ENCODE measurements at places on chromosomes 6 and 20.

DNA sequence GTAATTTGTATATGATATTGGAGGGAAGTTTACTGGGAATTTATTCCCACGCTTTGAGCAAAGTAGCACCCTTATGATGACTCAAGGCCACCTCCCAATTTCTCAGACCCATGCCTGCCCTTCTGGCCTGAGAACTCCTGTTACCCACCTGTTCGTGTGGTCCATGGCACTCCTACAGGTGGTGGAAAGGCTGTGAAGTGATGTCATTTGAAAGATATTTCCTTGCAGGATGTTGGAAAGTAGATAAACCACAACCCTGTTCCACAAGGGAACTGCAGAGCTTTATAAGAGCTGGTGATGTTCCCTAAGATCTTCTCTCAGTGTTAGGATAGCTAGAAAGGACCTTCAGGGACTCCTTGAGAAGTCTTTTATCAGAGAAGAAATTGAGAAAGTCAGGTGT lies 70.5 kb downstream of the ADGRG6 start:
- ATAC-seq = no peak

DNA sequence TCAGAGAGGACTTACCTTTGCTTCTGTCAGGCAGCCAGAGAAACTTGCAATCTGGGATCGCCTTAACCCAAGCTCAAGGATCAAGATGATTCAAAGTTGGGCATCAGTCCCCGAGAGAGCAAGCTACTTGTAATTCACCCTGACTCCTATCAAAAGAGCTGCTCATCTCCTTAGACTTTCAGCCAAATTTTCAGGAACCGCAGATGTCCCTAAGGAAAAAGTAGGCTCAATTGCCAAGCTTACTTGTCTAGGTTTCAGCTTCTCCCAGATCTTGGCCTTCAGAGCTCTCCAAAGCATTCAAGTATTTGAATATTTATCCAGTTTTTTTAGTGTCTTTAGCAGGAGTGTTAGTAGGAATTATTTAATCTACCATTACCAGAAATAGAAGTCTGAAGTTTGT lies 434.1 kb upstream of the MMS22L start:
- ATAC-seq = no peak

DNA sequence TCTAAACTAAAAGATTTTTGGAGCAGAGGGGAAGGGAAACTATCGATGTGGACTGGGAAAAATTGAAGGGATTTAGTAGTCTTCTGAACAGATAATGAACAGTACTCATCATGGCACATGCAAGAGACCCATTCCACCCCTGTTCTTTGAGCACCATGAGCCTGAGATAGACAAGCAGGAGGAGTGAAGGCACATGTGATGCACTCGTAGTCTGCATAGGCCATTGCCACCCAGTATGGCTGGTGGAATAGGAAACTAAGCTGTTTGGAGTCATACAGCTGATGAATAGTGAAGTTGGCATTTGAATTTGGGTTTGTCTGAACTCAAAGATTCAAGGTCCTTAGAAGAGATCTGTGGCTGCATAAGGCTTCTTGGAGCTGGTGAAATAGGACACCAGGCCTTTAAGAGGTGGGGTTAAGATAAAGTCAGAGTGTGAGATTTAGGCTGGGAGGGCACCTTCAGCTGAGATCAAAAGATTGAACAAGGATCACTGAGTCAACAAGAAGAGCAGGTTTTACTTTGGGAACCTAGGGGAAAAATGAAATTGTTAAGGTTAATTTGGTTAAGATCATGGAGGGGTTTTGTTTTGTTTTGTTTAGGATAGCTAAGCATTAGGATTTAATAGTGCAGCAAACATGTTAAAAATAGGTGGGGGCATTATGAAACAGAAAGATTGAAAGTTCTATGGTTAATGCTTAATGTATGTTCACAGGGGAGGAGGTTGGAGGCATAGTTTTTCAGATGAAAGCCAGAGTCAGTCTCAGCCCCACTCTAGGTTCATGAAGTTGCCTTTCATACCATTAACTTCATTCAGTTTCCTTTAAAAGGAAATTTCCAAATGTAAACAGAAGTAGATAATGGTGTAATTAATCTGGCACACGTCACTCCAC lies 148.8 kb downstream of the ARID1B start:
- ATAC-seq = no peak

DNA sequence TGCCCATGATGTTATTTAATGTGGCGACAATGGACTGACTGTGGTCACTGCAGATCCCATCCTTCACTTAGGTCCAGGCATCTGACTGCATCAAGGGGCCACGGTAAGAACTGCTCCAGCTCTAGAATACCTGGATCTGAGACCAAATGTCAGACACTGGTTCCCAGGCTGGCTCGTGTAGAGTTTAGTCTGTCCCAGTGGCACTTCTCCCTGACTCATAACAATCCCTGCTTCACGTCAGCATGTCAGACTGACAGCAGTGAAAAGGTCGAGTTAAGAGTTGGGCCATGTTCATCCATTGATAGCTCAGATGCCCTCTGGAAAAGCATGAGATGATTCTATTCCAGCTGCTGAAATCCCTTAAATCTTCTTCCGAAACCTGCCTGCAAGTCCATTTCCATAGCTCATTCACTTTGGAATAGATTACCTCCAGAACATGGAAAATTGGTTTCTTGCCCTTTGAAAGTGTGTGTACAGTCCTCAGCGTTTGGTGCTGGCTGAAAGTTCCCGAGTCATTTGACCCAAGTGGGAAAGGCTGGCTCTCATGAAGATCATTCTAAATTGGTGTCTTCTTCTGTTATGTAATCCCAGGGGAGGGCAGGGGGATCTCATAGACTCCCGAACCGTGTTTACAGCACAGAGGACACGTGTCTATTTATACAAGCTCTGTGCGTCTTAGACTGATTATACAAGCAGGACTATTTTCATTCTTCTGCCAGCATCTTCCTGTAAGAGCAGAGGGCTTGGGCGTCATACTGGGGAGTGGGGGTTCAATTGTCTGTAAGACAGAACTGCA lies 160.8 kb downstream of the ZDHHC14 start:
- ATAC-seq = no peak

- ATAC-seq = no peak
These were observed 177.3 kb downstream of the CDKAL1 start for GRCh38 chr6:20711518-20711917.

- ATAC-seq = no peak
These were observed 71.1 kb upstream of the BLCAP start for GRCh38 chr20:37598575-37599342.

GRCh38 chr20:51012357-51012756 lies 10.6 kb downstream of the KCNG1 start:
- no peak for ATAC-seq

GRCh38 chr6:147563472-147563871 lies 55.0 kb downstream of the SAMD5 start:
- no peak for ATAC-seq

- no peak for ATAC-seq
These were observed 17.2 kb upstream of the TAGAP start for GRCh38 chr6:159061805-159062563.

GRCh38 chr6:128499079-128499731 lies 21.2 kb downstream of the PTPRK start:
- ATAC-seq = no peak

GRCh38 chr6:28531479-28532128 lies 5.9 kb downstream of the GPX5 start:
- peak; percentile 27 for ATAC-seq

GRCh38 chr20:61832181-61832580 lies 233.5 kb downstream of the TAF4 start:
- ATAC-seq = no peak

GRCh38 chr6:9095137-9095536 lies 659.8 kb upstream of the SLC35B3 start:
- ATAC-seq = no peak

DNA sequence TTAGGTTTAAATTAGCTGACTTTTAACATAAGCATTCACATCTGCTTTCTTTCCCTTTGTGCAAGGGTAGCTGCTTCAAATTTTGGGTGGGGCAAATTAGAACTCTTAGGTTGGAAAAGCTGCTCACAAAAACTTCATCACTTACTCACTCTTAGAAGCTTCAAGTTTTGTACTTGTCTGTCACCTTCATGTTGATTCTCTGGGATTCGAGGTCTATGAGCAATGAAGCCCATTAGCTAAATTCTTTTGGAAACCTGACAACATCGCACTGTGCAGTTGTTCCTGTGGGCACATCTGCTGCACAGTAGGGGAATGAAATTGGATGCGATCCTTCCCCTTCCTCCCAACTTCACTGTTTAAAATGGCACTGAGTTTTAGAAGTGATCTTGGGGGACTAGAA lies 156.1 kb downstream of the UBE3D start:
- ATAC-seq = no peak

DNA sequence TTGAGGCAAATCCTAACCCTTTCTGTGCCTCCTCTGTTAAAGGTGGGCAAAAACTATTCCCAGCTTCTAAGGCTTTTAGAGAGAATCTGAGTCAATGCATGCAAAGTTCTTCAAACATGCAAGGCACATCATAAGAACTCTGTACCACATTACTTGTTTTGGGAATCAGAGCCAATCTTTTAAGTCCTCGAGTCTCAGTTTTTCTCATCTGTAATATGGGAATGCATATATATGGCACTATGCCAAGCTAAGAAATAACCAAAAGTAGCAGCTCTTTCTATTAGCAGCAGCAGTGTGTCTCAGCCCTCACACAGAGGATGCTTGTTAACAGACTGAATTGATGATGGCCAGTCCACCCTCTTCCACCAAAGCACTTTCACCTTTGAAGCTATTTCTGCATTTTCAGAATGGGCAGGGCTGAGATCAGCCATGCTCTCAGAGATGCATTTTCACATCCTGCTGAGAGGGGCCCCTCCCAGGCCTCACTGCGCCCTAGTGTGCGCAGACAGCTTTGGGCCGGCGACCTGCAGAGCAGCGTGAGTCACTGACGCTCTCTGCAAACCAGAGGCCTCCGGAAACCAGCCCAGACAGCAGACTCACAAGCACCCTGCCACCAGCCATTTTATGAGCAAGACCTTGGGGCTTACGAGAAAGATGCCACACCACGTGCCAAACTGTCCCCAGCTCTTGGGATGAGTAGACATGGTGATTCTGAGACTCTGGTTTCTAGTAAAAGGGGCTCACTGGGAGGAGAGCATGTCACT lies 138.0 kb downstream of the NFATC2 start:
- ATAC-seq = no peak

- ATAC-seq = no peak
These were observed 119.0 kb downstream of the ISM1 start for GRCh38 chr20:13340088-13340487.

DNA sequence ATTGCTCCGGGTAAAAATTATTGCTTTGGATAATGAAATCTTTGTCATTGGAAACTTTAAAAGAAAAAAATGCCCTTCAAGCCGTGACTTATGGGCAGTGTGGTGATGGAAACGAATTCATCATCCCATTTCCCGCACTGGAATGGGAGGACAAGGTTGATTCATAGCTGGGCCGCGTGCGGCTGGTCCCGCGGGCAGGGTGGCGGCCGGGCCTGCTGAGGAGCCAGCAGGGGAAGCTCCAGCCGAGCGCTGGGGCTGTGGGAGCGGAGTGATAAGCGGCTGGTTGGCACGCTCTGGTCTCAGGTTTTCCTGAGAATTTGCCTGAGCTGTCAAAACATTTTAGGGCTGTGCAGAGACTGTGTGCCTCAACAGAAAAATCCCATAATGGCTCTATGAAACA lies 351.7 kb downstream of the CDC5L start:
- ATAC-seq = no peak

DNA sequence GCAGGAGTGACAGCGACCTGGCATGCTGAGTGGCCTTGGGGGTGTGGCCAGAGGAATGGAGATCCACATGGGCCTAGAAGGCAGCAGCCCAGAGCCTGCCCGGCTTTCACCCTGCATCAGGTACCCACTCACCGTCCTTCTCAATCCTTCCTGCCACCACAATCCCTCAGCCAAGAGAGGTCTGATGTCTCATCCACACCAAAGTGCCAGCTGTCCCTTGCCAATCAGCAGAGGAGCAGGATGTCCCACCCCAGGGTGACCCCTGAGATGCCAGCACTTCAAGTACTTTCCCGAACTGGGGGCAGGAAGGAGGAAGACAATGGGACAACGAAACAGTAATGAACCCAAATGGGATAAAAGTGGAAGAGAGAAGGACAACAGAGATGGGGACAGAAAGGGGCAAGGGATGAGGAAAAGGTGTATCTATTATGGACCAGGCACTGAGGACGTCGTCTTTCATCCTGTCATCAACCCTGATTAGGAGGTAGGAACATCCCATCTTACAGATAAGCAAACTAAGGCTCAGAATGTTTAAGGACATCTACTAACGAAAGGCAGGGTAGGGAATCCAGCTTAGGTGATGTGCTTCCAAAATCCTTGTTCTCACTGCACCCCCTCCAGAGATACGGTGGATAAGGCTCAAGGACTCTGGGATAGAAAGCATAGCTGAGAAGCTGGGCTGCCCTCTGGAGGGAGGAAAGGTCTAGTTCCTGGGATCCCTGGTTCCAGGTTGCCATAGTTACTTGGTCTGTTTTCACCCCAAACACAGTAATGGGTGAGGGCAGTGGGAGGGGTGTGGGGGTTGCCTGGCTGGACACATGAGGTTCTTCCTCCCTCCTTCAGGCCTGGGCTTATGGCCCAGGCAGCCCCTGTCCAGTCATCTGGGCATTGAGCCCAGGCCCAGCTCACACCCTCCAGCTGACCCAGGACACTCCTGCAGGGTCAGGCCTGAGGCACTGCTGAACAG lies 4.5 kb upstream of the TNXB start:
- ATAC-seq = peak; percentile 71

DNA sequence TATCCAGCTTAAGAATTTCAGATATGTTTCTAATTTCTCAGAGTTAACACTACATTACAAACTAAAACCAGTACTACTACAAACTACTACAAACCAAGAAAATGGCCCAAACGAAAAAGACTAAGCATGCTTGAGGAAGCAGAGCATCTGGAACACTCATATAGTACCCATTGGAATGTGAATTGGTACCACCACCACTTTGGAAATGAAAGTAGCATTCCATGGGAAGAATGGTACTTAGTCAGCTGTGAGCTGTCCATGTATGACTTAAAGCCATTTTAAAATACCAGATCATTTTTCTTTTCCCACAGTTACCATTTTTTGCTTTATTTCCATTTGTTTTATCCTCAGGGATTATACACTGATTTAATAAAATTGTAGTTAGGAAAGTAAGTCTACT lies 30.5 kb downstream of the FBXO9 start:
- ATAC-seq = no peak

DNA sequence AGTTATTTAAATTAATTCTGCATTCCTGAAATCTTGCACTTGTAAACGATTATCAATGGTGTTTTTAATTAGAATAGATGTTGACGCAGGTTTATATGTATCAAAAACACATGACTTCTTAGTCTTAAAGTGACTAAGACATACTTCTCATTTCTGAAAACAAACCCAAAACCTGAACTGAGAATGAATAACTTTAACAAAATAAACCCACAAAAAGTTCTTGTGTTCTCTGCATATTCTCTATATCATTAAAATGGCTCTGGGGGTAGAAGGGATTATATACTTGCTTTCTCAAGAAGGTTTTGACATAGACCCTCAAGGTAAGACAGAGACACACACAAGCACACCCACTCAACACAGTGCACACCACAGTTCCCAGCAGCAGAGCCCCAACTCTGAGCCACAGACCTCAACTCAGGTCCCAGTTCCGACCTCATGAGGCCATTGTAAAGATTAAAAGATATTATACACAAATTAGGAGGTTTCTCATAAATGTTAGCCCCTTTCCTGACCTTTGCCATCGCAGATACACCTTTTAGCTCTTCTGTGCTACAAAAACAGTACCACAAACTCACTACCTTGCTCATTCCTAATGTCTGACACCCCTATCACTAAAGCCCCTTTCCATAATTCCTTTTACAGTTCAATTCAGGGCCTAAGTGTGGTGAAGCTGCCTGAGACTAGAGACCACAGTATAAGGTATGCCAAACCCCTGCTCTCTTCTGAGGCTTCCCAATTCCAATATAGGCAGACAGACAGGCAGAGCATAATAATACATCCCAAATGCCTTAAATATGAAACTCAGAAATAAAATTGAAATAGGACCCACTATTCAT lies 267.8 kb downstream of the PTPRK start:
- no peak for ATAC-seq
